ENCODE measurements at places on chromosomes 11 and 22.

GRCh38 chr11:117962826-117963225 is 23.4 kb upstream of the IL10RA start:
- DNase-seq = no peak

GRCh38 chr11:9626496-9627394 is 37.1 kb upstream of the SWAP70 start:
- DNase-seq = no peak

GRCh38 chr11:113725407-113725806 is 19.3 kb upstream of the TMPRSS5 start:
- no peak for DNase-seq

DNA sequence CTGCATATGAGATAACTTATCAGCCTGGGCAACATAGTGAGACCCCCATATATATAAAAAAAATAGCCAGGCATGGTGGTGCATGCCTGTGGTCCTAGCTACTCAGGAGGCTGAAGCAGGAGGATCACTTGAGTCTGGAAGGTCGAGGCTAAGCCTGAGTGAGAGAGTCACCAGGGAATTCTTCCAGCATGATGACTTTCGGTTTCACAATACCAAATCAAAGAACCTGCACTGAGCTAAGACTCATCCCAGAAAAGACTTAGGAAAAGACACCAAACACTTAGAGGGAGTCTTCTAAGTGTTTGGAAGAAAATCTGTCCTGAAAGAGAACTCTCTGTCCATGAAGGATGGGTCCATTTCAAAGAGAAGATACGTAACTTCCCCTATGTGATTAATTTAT is 12.7 kb downstream of the STK33 start:
- no peak for DNase-seq

GRCh38 chr11:72002841-72003775 is 4.4 kb downstream of the IL18BP start:
- DNase-seq = no peak

DNA sequence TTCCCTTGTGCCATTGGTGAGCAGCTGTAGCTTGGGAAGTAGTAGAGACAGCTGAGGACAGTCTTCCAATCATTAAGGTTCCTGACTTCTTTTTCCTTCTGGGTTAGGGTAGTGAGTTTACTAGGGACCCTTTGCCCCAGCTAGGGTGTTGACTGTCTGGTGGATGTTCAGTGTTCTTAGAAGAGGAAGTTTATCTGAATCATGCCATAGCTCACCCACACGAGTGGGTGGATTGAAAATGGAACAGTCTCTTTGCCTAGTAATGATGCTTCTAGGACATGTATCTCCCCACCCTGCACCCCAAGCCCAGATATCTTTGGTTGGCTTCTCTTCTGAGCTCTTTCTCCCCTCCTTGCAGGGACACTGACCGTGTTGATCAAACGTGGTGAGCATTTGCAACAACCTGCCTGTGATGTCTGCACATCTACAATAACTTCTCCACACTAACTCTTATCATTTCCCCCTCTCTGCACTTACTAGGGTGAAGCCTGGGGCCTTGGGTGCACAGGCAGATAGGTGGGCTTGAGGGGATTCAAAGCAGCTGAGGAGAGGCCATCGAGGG is 57.1 kb upstream of the HORMAD2 start:
- no peak for DNase-seq

- DNase-seq = no peak
Observed at GRCh38 chr11:120031156-120031555, 106.8 kb downstream of the TRIM29 start.

GRCh38 chr11:1048375-1049070 is 12.0 kb upstream of the MUC6 start:
- DNase-seq = no peak

GRCh38 chr22:41966607-41967240 is 2.5 kb upstream of the SEPTIN3 start:
- peak; percentile 69 for DNase-seq

- no peak for DNase-seq
Observed at GRCh38 chr11:11072067-11072466, 214.2 kb upstream of the ZBED5 start.

- DNase-seq = no peak
Observed at GRCh38 chr22:19970031-19970478, 28.4 kb upstream of the TXNRD2 start.

DNA sequence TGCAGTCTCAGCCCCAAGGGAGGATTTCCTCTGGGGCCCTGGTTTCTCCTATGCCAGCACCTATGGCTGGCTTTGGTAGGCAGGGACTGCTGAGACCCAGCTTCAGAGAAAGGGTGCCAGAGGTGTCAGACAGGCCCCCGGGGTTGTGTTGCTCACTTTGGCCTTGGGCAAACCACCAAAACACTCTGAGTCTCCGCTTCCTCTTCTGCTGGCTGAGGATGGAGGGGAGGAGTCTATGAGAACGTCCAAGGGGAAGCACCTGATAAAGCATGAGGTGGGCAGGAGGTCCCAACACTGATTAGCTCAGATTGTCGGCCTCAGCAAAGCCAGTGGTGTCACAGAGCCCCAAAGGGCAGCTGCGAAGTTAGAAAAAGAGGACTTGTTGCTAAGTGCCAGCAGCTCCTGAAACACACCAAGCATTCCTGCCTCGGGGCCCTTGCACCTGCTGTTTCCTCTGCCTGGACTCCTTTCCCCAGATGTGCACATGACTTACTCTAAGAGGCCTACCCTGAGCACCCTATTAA is 10.5 kb downstream of the SMTNL1 start:
- DNase-seq = peak; percentile 23

- peak; percentile 60 for DNase-seq
Observed at GRCh38 chr11:6443269-6444003, 2.6 kb upstream of the HPX start.

DNA sequence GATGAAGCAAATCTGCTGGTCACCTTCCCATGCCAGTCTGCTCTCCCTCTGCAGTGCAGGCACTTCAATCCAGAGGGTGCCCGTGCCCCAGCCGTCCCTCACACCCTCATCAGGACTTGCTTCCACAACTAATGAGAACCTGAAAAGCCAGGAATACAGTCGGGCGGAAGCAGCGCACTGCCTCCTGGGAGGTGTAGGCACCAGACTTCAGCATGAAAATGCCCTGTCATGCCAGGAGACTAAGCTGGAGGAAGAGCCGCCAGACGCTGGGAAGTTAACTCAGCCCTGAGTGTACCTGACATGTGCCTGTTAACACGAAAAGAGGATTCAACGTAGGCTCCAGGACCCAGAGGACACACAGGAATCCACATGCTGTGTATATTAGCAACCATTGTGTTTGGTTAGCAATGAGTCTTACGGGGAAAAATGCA is 40.1 kb upstream of the FLI1 start:
- no peak for DNase-seq

GRCh38 chr22:29032584-29032983 is 29.0 kb downstream of the C22orf31 start:
- no peak for DNase-seq

GRCh38 chr22:48476577-48476976 is 1351.1 kb downstream of the BRD1 start:
- DNase-seq = no peak

DNA sequence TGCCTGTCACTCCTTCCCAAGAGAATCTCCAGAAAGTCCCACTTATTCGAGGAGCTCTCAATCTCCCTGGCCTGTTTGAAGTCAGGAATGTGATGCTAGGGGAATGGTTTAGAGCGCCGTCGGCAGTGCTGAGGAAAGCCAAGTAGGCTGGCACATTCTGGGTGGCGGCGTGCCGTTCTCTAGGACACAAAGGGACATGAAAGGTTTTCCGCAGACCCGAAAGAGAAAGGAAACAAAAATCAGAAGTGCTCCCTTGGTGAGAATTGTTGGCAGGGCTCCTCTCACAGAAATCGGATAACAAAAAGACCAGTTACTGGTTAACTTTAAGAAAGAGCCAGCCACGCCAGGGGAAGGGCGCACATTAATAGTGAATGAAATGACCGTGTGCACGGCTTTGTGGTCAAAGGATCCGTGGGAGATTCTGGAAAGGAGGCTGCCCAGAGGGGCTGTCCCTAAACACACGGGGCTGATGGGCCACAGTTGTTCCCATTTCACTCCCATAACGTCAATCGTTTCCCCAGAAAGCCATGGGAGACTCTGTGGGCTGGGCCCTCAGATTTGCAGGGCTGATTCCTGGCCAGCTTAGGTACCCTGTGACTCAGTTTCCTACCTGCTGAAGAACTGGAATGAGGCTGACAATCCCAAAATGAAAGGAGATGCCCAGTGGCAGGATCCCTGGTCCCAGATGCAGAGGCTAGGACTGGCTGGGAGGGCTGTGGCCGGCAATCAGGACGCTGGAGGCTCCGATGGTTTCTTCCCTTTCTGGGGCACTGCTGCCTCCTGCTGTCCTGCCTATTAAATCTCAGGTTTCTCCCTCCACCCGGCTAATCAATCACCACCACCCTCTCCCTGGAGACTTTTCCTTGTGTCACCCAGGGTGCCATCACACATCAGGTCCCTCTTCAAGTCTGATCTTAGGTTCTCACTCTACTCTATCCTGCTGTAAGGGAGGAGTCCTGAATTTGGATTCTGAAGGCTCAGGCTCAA is 82.3 kb downstream of the RCN1 start:
- DNase-seq = peak; percentile 16

- no peak for DNase-seq
Observed at GRCh38 chr22:28095316-28096095, 176.4 kb upstream of the PITPNB start.

- no peak for DNase-seq
Observed at GRCh38 chr11:83122050-83122449, 34.9 kb upstream of the PCF11 start.

DNA sequence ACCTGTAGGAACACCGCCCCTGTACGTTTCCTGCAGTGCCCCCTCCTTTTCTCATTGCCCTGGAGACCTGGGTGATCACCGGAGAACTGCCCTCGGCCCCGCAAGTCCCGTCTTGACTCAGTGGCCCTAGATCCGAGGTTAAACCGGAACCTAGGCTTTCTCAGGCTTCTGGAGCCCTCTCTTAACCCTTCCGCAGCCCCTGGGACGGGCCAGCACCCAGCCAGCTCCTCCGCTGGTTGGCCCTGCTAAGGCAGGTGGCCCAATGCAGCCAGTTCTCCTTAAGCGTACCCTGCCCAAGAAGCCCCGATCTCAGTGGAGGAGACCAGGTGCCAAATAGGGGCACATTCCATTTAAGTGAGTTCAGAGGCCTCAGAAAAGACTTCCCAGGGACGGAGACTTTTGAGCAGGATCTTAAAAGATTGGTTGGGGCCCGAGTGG is 776 bp downstream of the NLRX1 start:
- peak; percentile 30 for DNase-seq
